ENCODE measurements at places on chromosomes 2 and 18.
A peak's percentile ranks its signal among the peaks of the same experiment; 100 is the strongest.

- no peak for DNase-seq
These were observed 78.7 kb downstream of the IRS1 start for GRCh38 chr2:226720948-226721347.

GRCh38 chr2:15155959-15156574, 405.1 kb downstream of the NBAS start:
- DNase-seq, result no peak

DNA sequence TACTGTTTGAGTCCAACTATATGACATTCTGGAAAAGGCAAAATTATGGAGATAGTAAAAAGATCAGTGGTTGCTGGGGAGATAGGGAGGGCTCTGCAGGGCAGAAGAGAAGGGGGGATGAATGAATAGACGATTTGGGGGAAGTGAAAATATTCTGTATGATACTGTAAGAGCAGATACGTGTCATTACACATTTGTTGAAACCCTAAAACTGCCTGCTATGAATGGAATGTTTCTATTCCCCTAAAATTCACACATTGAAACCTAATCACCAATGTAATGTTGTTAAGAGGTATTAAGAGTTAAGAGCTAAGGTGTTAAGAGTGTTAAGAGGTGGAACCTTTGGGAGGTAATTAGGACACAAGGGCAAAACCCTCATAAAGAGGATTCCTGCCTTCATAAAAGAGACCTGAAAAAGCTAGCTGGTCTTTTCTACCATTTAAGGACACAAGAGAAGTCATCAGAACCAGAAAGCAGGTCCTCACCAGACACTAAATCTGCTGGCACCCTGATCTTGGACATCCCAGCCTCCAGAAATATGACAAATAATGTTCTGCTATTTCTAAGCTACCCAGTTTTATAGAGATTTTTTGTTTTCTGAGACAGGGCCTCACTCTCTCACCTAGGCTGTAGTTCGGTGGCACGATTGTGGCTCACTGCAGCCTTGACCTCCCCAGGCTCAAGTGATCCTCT, 76.2 kb downstream of the ATAD2B start:
- DNase-seq, result no peak

DNA sequence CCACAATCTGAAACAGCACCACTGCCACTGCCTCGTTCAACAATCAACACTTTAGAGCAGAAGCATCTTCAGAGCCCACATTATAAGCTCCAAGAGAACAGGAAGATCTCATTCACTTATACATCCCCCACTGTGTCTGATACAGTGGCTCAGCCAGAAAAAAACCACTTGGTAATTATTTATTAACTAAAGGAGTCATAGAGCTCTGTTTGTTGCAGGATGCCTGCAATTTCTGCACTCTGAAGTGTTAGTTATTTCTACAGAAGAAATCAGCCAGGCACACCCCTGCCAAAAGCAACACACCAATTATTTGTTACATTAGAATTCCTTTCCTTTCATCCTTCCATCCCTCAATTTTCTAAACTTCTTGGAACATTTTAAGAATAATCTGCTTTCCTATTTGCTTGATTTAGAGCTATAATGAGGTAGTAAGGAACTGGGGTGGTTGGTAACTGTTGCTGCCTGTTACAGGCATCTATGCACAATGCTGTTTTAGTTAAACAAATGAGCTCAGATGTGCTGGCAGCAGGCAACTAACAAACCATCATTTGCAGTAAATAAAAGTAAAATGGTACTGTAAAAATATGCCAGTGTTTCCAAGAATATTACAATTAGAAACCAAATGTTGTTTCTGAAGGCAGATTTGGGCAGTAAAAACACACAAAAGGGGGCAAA, 59.9 kb downstream of the DYM start:
- no peak for DNase-seq

GRCh38 chr2:86417961-86418360, 23.2 kb upstream of the KDM3A start:
- no peak for DNase-seq

GRCh38 chr2:138779406-138779780, 797 bp downstream of the NXPH2 start:
- no peak for DNase-seq

- peak; percentile 46 for DNase-seq
These were observed 115.1 kb upstream of the GPC1 start for GRCh38 chr2:240320204-240320993.

GRCh38 chr2:208049441-208049840, 24.1 kb upstream of the PLEKHM3 start:
- DNase-seq, result no peak

DNA sequence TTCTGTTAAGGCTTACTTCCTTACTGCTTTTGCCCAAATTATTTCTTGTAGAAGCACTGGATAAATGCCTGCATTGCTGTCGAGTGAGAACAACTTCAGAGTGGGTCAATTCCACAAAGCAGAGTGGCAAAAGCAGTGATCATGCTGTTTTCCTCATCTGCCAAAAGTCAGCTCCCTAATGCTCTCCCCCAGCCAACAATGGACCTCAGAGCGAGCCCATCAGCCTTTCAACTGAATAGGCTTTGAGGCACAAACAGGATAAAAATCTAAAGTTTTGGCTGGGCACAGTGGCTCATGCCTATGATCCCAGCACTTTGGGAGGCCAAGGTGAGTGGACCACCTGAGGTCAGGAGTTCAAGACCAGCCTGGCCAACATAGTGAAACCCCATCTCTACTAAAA, 222.7 kb downstream of the TCF4 start:
- DNase-seq, result no peak

All from stromal cell of bone marrow (primary cell).